ENCODE measurements at places on chromosomes 1 and 21. TPM values are rescaled to one million over a fixed set of nuclear protein-coding genes. Genes with fewer than 3 reads are reported as not detected.

DNA sequence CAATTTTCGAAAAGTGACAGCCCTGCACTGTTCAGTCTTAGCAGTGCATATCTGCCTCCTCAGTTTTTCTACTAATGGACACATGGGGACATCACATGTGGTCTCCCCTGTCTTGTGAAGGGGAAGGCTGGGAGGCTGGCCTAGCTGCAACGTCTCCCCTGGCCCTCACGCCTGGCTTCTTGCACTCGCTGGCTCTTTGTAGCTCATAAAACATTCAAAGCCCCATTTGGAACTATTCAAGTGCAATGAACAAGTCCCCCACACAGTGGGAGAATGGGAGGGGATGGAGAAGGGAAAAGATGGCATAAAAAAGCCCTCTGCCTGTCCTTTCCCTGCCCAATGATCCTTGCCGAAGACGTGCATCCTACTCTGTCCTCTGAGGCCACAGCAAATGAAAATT lies 73.6 kb downstream of the PGBD5 start:
- H3K27me3 ChIP-seq, result no peaks in the 10 kb centered on the region
- DNase-seq, result no peak
- no peak overlapping the region for H3K27ac ChIP-seq
- H3K36me3 ChIP-seq, result no peaks in the 10 kb centered on the region

GRCh38 chr1:241894016-241894415 lies 46.0 kb downstream of the EXO1 start:
- no peaks in the 10 kb centered on the region for H3K36me3 ChIP-seq
- H3K4me3 ChIP-seq, result no peak overlapping the region
- H3K27ac ChIP-seq, result no peak overlapping the region

GRCh38 chr1:198937231-198938031 lies 298.6 kb downstream of the PTPRC start:
- DNase-seq, result no peak
- H3K36me3 ChIP-seq, result no peaks in the 10 kb centered on the region
- H3K27ac ChIP-seq, result no peak overlapping the region
- H3K27me3 ChIP-seq, result no peaks in the 10 kb centered on the region

DNA sequence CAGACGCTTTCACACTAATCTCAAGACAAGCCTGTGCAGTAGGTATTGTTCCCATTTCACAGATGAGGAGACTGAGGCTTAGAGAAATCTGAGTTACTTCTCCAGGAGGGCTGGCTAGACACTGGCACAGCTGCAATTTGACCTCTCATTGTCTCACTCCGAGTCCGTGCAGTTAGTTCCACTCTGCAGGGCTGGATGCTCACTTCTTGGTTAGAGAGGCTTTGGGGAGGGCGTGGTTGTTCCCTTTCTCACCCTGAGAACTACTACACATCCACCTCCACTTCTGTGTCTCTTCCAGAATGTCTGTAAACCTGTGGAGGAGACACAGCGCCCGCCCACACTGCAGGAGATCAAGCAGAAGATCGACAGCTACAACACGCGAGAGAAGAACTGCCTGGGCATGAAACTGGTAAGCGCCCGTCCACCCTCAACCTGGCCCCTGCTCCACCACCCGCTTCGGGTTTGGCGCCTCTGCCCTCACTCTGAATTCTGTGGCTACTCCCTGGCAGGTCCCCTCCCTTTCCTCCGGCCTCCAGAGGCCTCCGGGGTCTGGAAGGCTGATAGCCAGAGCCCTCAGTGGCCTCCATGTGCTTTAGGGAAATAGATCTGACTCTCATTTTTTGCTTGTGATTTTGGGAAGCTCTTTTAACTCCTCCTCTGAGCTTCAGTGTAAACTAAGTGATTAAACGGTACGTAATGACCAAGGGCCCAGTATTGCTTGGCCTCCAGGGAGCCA lies 29.1 kb downstream of the EIF2D start:
- H3K27ac ChIP-seq, result no peak overlapping the region
- H3K4me3 ChIP-seq, result no peak overlapping the region
- no peaks in the 10 kb centered on the region for H3K36me3 ChIP-seq
- H3K27me3 ChIP-seq, result no peaks in the 10 kb centered on the region
- no peak for DNase-seq

DNA sequence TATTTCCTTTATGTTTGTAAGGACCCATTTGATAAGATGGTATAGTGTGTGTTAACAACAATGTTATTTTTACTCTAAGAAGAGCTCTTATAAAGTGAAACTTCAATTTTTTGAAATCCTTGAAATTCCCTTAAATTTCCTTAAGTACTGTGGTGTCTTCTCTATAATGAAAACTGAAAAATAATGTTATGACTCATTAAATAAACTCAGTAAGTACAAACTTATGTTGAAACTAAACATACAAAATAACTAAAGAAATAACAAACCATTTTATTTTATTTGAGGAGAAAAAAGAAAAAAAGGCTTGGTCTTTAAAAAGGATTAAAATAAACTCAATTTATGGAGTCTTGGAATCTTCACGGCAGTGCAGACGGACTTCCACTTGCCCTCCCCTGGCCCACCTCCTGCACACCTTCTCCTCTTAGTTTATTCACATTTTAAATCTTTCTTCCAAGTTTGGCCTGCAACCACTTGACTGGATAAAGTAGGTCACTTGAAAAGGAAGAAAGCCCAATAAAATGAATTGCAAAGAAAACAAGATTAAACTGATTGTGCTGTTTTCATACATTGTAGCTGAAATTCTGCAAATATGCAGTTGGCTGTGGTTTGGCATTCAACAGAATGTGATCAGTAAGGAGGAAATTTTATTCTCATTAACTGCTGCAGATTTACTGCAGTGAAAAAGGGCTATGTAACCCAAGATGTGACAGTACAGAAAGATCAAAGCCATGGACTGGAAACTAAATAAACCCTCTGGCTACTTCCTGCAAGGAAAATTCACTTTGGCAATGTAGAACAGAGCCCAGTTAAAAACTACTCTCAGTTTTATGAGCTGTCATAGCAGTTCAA lies 48.5 kb upstream of the SCYL3 start:
- no peak overlapping the region for H3K27ac ChIP-seq
- H3K27me3 ChIP-seq, result no peaks in the 10 kb centered on the region
- H3K4me3 ChIP-seq, result no peak overlapping the region
- H3K36me3 ChIP-seq, result no peaks in the 10 kb centered on the region
- no peaks in the 10 kb centered on the region for H3K4me1 ChIP-seq

- H3K27me3 ChIP-seq, result no peaks in the 10 kb centered on the region
- no peak overlapping the region for H3K4me3 ChIP-seq
- no peak for DNase-seq
- H3K4me1 ChIP-seq, result no peaks in the 10 kb centered on the region
Measured at GRCh38 chr21:36265431-36265830, 54.6 kb upstream of the MORC3 start.

GRCh38 chr1:156599811-156600210 lies 1.5 kb downstream of the GPATCH4 start:
- H3K27me3 ChIP-seq, result no peaks in the 10 kb centered on the region
- no peak for DNase-seq
- no peak overlapping the region for H3K4me3 ChIP-seq
- no peak overlapping the region for H3K27ac ChIP-seq

GRCh38 chr1:62436039-62436465 lies 797 bp upstream of the USP1 start:
- no peaks in the 10 kb centered on the region for H3K27me3 ChIP-seq
- H3K4me1 ChIP-seq, result peaks cover 2% of the 10 kb centered on the region
- H3K36me3 ChIP-seq, result no peaks in the 10 kb centered on the region
- H3K4me3 ChIP-seq, result peak overlapping the region; percentile 88
- peak overlapping the region; percentile 84 for H3K27ac ChIP-seq

- no peak for DNase-seq
- H3K27ac ChIP-seq, result no peak overlapping the region
- no peaks in the 10 kb centered on the region for H3K4me1 ChIP-seq
- no peak overlapping the region for H3K4me3 ChIP-seq
- no peaks in the 10 kb centered on the region for H3K36me3 ChIP-seq
- H3K27me3 ChIP-seq, result no peaks in the 10 kb centered on the region
Measured at GRCh38 chr1:4084446-4084845, 184.4 kb upstream of the C1orf174 start.

DNA sequence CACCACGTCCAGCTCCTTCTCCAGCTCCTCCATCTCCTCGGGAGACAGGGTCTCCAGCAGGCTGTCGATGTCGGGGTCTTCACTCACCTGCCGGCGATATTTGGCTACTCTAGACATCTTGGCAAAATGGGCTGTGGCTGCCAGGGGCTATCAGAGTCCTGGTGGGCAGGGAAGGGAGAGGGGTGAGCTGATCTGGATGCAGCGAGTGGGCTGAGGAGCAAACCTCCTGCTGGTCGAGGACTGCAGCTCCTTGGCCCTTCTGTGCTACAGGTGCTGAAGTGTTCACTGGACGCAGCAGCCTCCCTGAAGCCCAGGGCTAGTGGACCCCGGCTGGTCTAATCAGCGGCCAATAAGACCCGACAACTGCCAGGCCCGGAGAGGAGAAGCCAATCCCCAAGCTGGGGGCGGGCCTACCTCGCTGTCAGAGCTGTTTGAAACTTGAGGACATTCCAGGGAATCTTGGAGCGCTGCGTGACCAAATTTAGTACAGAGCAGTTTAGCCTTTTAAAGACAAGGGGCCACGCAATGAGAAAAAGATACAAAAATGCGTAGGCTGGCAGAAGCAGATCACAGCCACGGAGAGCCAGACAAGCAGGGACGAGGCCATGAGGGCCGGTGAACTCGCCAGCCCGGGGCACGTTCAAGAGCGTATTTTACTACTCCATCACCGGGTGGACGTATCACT lies at the start of gene LMOD1:
TSS of gene LMOD1 (minus strand) at position 325 of the 685 bp plus-strand sequence. CDS start at position 117, 208 bp downstream.
- peak within 1 kb of the TSS; percentile 73 for H3K27ac ChIP-seq
- peak; percentile 93 for DNase-seq
- peaks cover 15% of the 10 kb centered on the region for H3K4me1 ChIP-seq
- peak within 1 kb of the TSS; percentile 75 for H3K4me3 ChIP-seq
- no peaks in the 10 kb centered on the region for H3K27me3 ChIP-seq

- H3K27ac ChIP-seq, result no peak overlapping the region
- no peaks in the 10 kb centered on the region for H3K4me1 ChIP-seq
- H3K4me3 ChIP-seq, result no peak overlapping the region
- DNase-seq, result no peak
- H3K27me3 ChIP-seq, result no peaks in the 10 kb centered on the region
- H3K36me3 ChIP-seq, result no peaks in the 10 kb centered on the region
Measured at GRCh38 chr1:90282811-90283210, 287.9 kb downstream of the ZNF326 start.

- DNase-seq, result no peak
- no peak overlapping the region for H3K4me3 ChIP-seq
- no peaks in the 10 kb centered on the region for H3K27me3 ChIP-seq
- no peak overlapping the region for H3K27ac ChIP-seq
- H3K4me1 ChIP-seq, result peaks cover 7% of the 10 kb centered on the region
Measured at GRCh38 chr1:193342811-193343210, 156.4 kb upstream of the B3GALT2 start.

DNA sequence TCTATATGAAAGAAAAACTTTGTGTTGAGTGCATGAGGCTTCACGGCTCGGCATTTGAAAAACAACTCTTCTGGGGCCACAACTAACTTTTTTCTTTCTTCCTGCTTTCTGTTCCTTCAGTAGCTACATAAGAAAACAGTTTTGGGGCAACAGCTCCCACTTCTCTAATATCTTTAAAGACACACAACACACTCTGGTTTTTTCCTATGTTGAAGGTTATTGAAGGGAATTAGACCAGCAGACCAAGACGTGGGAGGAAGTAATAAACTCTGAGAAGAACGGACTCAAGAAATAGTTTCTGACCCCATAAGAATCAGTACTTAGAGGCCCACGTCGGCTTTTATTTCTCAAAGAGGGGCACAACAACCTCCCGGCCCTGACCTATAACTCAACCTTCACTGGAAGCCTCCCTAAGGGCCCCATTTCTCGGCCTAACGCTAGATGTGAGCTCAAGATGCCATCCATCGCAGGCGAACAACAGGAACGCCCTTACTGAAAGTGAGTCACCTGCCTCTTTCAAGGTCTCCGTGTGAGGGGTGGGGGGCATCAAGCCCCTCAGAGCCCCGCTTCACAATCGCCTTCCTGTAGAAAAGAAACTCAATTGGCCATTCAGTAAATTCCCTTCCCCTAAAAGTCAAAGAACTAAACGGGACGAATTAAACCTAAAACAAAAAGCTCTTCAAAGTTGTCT lies 844 bp downstream of the ZMYM6 start:
- peak; percentile 30 for DNase-seq
- peaks cover 8% of the 10 kb centered on the region for H3K4me1 ChIP-seq
- H3K36me3 ChIP-seq, result no peaks in the 10 kb centered on the region

- no peak overlapping the region for H3K4me3 ChIP-seq
- H3K36me3 ChIP-seq, result no peaks in the 10 kb centered on the region
- H3K27ac ChIP-seq, result no peak overlapping the region
- no peak for DNase-seq
- H3K4me1 ChIP-seq, result no peaks in the 10 kb centered on the region
- no peaks in the 10 kb centered on the region for H3K27me3 ChIP-seq
Measured at GRCh38 chr1:11413986-11414391, 65.0 kb upstream of the DISP3 start.

DNA sequence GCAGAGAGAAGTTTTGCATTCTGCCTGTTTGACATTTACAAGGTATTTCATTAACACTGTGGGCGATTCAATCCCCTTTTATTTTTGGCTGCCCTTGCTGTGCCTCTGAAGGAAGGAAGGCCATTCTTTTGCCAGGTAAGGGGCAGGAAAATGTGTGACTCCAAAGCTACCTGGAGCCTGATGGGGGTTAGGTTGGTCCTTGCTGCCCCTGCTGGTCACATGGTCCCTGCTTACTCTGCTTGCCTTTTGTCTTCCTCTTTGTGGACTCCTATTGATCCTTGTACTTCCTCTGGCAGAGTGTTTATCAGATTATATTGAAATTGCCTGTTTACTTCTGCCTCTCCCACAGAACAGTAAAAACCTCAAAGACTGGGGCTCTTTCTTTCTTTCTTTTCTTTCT lies 65.7 kb downstream of the ST6GALNAC3 start:
- H3K27ac ChIP-seq, result no peak overlapping the region
- DNase-seq, result no peak

- H3K27me3 ChIP-seq, result no peaks in the 10 kb centered on the region
- no peaks in the 10 kb centered on the region for H3K36me3 ChIP-seq
- no peak for DNase-seq
Measured at GRCh38 chr21:41508415-41509144, 622 bp upstream of the TMPRSS2 start.

- no peaks in the 10 kb centered on the region for H3K36me3 ChIP-seq
- H3K4me3 ChIP-seq, result no peak overlapping the region
- H3K27ac ChIP-seq, result no peak overlapping the region
- H3K4me1 ChIP-seq, result no peaks in the 10 kb centered on the region
- no peak for DNase-seq
- H3K27me3 ChIP-seq, result no peaks in the 10 kb centered on the region
Measured at GRCh38 chr21:43283136-43283924, 114.5 kb downstream of the CRYAA start.

GRCh38 chr1:55257958-55258357 lies 42.8 kb upstream of the USP24 start:
- H3K36me3 ChIP-seq, result no peaks in the 10 kb centered on the region
- DNase-seq, result no peak
- H3K27ac ChIP-seq, result no peak overlapping the region
- H3K27me3 ChIP-seq, result no peaks in the 10 kb centered on the region
- H3K4me1 ChIP-seq, result peaks cover 3% of the 10 kb centered on the region

Gene NCAM2
- total RNA-seq, result 2.4 TPM

Gene ZMYM4
- 52.2 TPM for total RNA-seq

Gene PCSK9
- total RNA-seq, result 0.12 TPM

Gene RNF186
- 0.36 TPM for total RNA-seq

Gene INKA2
- 5.1 TPM for total RNA-seq

Gene DNASE2B
- total RNA-seq, result 0.57 TPM

Gene SPRR2A
- total RNA-seq, result not detected

Gene NRDC
- 102 TPM for total RNA-seq

Gene FCRL5
- 0.35 TPM for total RNA-seq

Gene PCBP3
- total RNA-seq, result 10.1 TPM

Gene SHISAL2A
- total RNA-seq, result 0.37 TPM

Gene RGS8
- total RNA-seq, result 0.15 TPM

Gene FALEC
- 1.7 TPM for total RNA-seq
